ENCODE measurements at places on chromosomes 2 and 18.

DNA sequence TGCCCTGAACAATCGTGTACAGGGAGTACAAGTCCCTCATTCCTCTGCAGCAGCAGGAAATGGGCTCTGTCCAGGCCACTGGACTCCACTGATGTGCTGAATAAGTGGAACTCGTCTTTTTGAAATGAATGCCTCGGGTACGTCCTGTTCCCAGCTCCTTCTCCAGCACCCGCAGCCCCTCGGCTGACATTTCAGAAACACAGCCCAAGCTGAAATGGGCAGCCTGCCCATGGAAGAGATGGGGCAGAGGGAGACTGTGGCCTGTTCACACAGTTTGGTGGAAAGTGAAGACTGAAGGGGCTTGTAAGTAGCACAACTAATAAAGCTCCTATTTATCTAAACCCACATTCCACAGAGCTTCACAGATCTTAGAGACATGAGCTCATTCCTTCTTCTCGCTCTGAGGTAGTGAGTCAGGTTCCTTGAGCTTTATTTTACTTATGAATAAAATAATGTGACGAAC lies 498.6 kb downstream of the TXNL1 start:
- DNase-seq = no peak

DNA sequence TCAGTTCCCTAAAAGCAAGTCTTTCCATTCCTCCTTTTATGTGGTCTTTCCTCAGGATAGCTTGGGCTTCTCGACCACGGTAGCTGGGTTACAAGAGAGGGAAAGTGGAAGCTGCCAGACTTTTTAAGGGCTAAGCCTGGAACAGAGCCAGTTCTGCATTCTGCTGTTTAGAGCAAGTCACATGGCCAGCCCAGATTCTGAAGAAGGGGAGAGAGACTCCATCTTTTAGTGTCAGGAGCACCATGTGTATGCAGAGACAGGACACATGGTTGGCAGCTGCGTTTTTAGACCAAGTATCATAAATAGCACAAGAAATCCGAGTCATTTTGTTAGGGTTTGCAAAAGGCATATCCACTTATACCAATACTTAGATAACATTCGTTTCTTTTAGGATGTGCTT lies 4.7 kb downstream of the HMSD start:
- DNase-seq = no peak

GRCh38 chr2:45218297-45218696 lies 209.0 kb upstream of the SIX2 start:
- DNase-seq = no peak

DNA sequence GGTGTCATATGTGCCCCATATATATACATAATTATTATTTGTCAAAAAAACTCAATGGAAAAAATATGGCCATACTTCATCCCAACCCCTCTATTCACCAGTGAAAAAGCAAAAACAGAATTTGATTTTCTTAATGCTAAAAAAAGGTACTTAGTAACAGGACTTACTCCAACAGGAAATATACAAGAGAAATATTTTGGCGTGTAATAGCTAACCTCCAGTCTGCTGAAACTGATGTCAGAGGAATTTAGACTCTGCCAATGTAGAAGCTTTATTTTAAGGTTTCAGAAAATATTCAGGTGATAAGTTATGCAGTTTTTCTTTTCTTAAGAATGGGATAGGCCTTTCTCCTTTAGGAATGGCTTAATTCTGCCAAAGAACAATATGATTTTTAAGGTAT lies 72.6 kb downstream of the TMEFF2 start:
- no peak for DNase-seq

GRCh38 chr18:6428851-6429395 lies 14.2 kb upstream of the L3MBTL4 start:
- DNase-seq = no peak

GRCh38 chr2:240611601-240612210 lies 13.6 kb upstream of the GPR35 start:
- DNase-seq = no peak

- no peak for DNase-seq
Measured at GRCh38 chr2:933734-934295, 16.8 kb upstream of the SNTG2 start.

DNA sequence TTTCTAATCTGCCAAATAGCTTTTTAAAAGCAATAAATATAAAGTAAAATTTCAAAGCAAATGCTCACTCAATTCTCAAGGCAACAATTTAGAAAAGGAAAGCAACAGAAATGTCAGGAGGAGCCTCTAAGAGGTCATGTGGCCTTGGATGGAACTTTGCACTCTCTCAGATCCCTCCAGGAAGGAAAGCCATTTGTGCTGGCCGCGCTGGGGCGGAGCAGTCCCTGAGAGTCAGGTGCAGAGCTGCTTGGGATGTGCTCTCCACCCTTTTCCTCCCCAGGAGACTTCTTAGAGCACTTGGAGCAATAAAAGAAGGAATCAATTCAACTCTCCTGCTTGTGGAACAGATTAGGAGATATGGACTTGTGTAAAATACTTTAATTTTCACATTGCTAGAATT lies 379.8 kb upstream of the LINC00305 start:
- no peak for DNase-seq

DNA sequence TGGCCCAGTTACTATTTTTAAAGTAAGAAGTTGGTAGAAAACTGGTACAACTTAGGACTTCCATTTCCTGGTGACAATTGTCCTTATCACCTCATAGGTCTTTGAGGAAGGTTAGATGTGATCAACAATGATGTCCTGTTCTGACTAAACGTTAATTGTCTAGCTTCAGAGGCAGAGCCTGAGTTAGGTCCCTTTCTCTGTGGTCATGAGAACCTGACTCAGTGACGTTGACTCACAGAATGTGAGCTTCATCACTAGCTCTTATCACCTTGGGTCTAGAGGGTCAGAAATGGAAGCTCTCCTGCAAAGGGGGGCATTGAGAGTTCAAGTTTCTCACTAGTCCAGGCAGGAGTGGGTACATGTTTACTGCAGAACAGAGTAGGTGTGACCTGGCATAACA lies 60.6 kb upstream of the ATP8B1 start:
- DNase-seq = no peak

- DNase-seq = no peak
Measured at GRCh38 chr2:75284345-75284744, 85.0 kb upstream of the TACR1 start.

GRCh38 chr18:23183411-23184150 lies 48.3 kb downstream of the CABLES1 start:
- no peak for DNase-seq

DNA sequence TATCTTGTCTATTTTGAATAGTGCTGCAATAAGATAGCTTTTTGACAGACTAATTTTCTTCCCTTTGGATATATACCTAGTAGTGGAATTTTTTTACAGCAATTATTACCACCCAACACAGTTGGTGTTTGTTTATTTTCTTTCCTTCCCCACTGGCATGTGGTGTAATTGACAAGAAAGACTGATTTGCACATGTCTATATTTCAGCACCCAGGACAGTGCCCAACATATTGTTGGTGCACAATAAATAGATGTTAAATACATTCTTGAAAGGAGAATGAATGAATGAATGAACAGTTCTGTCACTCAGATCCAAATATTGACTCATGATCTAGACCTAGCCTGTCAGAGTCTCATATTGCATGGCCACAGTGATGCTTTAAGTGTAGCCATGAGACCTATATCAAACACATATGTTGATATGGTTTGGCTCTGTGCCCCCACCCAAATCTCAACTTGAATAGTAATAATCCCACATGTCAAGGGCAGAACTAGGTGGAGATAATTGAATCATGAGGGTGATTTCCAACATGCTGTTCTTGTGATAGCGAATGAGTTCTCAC lies 538.2 kb downstream of the NYAP2 start:
- no peak for DNase-seq

DNA sequence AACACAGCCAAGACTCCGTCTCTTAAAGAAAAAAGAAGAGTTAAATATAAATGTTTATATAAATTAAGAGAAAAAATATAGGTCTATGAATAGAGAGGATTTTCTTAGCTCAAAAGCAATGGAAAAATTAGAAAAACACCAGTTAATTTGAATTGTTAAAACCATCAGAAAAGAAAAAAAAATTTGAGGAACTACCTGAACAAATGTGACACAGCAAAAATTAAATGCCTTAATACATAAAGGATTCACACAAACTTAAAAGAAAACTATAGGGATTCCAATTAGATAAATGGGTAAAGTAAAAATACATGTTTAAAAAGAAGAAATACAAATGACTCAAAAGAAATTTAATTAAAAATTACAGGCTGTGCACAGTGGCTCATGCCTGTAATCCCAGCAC lies 147.9 kb upstream of the DNMT3A start:
- no peak for DNase-seq

GRCh38 chr2:231925303-231926179 lies 655 bp downstream of the NPPC start:
- peak; percentile 29 for DNase-seq

- no peak for DNase-seq
Measured at GRCh38 chr2:182266909-182267308, 159.9 kb downstream of the PDE1A start.

DNA sequence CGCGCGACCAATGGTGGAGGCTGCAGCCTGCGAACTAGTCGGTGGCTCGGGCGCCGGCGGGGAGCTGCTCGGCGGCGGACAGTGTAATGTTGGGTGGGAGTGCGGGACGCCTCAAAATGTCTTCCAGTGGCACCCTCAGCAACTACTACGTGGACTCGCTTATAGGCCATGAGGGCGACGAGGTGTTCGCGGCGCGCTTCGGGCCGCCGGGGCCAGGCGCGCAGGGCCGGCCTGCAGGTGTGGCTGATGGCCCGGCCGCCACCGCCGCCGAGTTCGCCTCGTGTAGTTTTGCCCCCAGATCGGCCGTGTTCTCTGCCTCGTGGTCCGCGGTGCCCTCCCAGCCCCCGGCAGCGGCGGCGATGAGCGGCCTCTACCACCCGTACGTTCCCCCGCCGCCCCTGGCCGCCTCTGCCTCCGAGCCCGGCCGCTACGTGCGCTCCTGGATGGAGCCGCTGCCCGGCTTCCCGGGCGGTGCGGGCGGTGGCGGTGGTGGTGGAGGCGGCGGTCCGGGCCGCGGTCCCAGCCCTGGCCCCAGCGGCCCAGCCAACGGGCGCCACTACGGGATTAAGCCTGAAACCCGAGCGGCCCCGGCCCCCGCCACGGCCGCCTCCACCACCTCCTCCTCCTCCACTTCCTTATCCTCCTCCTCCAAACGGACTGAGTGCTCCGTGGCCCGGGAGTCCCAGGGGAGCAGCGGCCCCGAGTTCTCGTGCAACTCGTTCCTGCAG lies at the start of gene HOXD9:
HOXD9 (plus strand) TSS at position 37 of the 728 bp plus-strand sequence; CDS start at position 87, 50 bp downstream.
- no peak for DNase-seq

DNA sequence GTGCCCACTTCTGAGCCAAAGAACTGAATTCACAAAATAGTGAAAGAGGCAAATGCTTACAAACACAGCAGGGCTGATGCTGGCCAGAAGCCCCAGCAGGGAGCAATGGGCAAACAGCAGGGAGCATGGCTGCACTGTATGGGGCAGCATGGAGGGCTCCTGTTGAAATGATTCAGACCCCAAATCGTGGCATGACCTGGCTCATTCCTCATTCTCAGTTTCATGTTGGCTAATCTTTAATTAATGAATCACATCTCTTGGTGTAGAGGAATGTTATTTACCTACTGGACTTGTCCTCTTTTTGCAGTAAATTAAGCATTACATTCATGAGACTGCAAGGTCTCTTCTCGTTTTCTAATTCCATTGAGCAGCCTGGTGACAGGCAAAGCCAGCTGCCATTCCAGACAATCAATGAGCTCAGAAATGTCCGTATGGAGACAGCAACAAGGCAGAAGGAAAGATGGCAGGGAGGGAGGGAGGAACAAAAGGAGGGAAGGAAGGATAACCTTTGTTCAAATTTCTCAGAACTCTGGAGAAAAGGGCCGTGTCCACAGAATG lies 84.9 kb upstream of the ST8SIA3 start:
- DNase-seq = no peak

- DNase-seq = no peak
Measured at GRCh38 chr2:80303909-80304837, at the start of gene LRRTM1. Gene LRRTM1, minus strand, starts transcription at chr2:80304752. Its CDS starts 933 bp downstream, at chr2:80303819.

- DNase-seq = no peak
Measured at GRCh38 chr2:55019526-55020258, 30.6 kb downstream of the RTN4 start.

DNA sequence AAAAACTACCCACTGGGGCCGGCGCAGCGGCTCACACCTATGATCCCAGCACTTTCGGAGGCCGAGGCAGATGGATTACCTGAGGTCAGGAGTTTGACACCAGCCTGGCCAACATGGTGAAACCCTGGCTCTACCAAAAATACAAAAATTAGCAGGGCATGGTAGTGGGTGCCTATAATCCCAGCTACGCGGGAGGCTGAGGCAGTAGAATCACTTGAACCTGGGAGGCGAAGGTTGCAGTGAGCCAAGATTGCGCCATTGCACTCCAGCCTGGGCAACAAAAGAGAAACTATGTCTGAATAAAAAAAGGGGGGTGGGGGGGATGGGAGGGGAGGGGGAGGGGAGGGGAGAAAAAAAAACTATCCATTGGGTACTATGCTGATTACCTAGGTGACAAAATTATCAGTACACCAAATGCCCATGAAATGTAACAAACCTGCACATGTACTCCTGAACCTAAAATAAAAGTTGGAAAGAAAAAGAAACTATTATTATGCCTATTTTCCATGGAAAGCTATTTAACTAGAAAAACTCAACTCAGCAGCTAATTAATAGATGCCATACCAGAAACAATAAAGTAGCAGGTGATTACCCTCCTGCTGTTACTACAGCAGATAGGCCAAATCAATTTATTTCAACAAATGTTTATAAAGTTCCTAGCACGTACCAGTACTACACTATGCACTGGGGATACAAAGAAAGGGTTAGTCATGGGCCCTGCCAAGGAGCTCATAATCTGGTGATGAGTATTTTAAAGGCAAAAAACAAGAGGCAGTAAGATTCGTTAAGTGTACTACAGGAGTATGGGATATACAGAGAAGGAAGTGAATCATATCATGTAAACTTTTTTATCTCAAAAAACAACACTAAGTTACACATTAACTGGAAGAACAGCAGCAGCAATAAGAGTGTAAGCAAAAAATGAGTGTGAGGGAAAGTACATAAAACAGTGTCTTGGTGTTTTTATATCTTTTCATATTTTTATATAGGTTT lies 112.8 kb upstream of the SLC39A10 start:
- DNase-seq = no peak

GRCh38 chr2:239539083-239539775 lies 138.4 kb upstream of the HDAC4 start:
- DNase-seq = no peak

GRCh38 chr2:20092226-20092900 lies 40.9 kb upstream of the LAPTM4A start:
- no peak for DNase-seq

- no peak for DNase-seq
Measured at GRCh38 chr2:127636248-127637235, 9.4 kb upstream of the GPR17 start.

- no peak for DNase-seq
Measured at GRCh38 chr2:201070948-201071478, 458 bp downstream of the HYCC2 start.

DNA sequence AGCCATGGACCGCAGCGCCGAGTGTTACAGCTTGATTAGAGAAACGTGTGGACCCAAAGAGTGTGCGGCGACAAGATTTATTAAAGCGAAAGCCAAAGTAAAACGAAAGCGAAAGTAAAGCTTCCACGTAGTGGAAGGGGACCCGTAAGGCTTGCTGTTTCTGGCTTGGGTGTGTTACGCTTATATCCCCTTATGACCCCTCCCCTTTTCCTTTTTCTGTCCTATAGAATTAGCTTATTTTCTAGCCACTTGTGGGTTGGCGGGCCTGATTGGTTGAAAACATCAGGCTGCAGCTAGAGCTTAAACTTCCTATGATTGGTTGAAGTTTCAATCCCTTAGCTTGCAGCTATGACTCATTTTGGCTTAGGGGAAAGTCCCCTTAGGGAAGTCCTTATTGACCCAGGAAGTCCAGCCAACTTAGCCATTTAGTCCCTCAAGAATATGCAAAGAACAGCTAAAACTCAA lies 969.7 kb downstream of the DCDC2C start:
- no peak for DNase-seq

- no peak for DNase-seq
Measured at GRCh38 chr2:17544256-17544655, 3.8 kb downstream of the VSNL1 start.

Data from stimulated activated CD8-positive, alpha-beta memory T cell treated with anti-CD3 and anti-CD28 coated beads, Interleukin-15, amount 100 ng/mL, for 4 hours (primary cell).